Sigmoid colon (tissue), 7 donors: ENCODE measurements at places on chromosomes 5 and 9. TPM values are rescaled to one million over a fixed set of nuclear protein-coding genes. Genes with fewer than 3 reads are reported as not detected.
A peak's percentile ranks its signal among the peaks of the same experiment; 100 is the strongest.

- DNase-seq, result no peak
Observed at GRCh38 chr5:20949636-20950035, 961.6 kb upstream of the CDH18 start.

- DNase-seq, result no peak
Observed at GRCh38 chr5:52868417-52868816, 80.7 kb downstream of the ITGA1 start.

DNA sequence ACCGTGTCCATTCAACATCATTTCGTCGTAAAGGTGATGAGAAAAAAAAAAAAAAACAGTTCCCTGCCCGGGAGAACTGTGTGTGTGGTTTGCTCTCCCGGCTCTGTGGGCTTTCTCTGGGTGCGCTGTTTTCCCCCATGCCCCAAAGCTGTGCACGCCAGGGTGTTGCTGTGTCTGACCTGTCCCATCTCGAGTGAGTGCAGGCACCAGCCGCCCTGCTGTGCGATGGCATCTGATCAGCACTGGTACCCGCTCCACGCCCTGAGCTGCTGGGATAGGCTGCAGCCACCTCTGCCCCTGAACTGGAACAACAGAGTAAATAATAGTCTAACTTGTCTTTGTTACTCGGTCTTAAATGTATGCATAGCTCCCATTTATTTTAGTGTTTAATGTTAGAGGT lies 33.3 kb downstream of the CEP72 start:
- DNase-seq, result peak; percentile 58

GRCh38 chr9:77469515-77470231 lies 178.4 kb downstream of the GNA14 start:
- DNase-seq, result no peak

DNA sequence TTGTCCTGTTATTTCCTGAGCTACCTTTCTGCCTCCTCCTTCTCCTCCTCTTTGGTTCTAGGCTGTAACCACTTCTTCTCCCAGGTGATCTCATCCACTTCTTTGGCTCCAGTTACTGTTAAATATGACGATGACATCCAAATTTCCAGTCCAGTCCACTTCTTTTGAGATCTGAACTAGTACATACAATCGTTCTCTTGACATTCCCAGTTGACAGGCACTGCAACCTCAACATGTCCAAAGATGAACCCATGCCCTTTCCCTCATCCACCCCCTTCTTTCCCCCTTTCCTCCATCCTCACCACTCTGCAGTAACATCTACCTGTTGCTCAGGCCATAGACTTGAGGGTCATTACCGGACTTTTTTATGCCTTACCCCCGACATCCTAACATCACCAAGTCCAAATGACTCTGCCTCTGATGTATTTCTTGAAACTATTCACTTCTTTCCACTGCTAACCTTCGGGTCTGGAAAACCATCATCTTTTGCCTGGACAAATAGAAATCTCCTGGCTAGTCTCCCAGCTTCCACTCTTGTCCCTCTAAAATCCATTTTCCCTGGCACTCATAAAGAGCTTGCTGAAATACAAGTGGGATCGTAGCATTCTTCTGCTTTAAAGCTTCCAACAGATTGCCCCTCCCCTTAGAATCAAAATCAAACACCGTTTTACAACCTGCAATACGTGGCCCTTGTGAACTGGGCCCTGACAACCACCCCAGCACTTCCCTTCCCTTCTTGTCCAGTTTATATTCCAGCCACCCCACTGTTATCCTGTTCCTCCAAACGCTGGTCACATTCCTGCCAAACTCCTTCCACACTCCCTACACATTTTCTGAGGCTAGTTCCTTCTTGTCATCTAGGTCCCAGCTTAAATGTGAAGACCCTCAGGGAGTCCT lies 31.5 kb downstream of the KLF9 start:
- no peak for DNase-seq

DNA sequence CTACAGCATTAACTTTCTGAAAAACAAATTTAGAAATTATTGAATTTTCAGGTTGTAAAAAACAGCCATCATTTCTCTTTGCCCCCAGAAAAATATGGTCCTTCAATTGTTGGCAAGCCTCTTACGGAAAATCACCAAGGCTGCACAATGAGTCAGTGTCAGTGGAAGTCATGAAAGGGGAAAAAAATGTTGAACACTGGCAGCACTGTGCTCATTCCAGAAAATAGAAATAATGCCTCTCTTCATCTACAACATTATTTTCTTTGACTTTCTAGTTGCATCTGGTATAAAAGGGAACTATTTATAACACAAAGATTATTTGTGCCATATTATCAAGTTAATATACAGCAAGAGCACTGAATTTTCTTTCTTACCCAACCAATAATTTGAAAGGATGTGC lies 26.7 kb upstream of the STK32A start:
- DNase-seq, result no peak

DNA sequence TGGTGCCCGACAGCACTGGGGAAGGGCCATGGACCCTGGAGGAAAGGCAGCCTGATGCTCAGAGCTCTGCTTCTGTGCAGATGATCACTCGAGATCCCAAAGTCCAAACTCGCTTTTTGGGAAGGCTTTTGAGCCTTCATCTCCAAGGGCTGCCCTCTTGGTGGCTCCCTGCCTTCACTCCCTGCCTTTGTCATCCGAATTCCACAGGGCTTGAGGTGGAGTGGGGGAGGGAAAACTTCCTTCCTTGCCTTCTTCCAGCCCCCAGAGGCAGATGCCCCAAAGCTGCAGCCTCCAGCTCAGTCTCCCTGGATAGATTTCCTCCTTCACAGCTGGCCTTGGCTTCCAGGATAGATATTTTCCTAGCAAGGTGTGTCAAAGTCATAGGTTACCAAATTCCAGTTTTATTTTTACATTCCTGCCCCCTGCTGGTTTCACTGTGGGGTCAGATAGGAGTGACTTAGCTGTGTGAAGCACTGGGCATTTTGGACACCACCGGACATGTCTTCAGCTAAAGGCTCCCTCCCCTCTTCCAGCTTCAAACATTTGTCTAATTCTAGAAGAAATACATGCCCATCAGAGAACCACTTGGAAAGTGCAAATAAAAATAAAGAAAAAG lies 268.2 kb downstream of the HSPA4 start:
- no peak for DNase-seq

- DNase-seq, result no peak
Observed at GRCh38 chr5:149735066-149735465, 5.0 kb downstream of the PPARGC1B start.

- DNase-seq, result no peak
Observed at GRCh38 chr5:76664079-76664478, 40.9 kb upstream of the F2RL2 start.

DNA sequence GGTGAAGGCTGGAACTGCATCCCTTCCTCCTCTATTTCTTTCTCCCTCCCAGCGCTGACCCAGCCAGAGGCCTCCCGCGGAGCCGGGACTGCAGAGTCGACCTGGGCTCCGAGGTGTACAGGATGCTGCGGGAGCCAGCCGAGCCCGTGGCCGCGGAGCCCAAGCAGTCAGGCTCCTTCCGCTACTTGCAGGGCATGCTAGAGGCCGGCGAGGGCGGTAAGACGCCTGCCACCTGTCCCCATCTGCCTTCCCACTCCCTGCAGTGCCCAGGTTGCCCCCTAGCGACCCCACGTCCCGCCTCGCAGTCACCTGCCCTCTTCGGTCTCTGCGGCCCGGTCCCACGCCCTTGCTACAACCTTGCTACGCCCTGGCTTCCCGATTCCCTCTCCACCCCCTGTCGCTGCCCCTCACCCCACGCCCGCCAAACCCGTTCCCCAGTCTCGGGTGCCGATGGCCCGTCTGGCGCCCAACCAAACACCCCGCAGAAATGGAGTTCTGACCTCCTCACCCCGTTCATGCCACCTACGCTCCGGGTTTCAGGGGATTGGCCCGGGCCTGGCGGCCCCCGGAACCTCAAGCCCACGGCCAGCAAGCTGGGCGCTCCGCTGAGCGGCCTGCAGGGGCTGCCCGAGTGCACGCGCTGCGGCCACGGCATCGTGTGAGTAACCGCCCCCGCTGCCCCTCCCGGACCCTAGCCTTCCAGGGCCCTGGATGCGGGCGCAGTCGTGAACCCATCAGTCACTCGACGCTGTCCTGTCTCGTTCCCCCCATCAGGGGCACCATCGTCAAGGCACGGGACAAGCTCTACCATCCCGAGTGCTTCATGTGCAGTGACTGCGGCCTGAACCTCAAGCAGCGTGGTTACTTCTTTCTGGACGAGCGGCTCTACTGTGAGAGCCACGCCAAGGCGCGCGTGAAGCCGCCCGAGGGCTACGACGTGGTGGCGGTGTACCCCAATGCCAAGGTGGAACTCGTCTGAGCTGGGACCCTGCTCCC lies 14.1 kb downstream of the PDLIM4 start:
- no peak for DNase-seq

The HMMR gene
- total RNA-seq, result 1.1 TPM

GRCh38 chr5:156208271-156208670 lies 118.7 kb upstream of the SGCD start:
- DNase-seq, result no peak

- no peak for DNase-seq
Observed at GRCh38 chr5:159515197-159515596, 184.9 kb upstream of the IL12B start.

The LPCAT1 gene
- 24.3 TPM for total RNA-seq

The BTNL8 gene
- total RNA-seq, result 0.27 TPM

- DNase-seq, result no peak
Observed at GRCh38 chr9:20618361-20618802, 3.9 kb downstream of the MLLT3 start.
